ENCODE measurements at places on chromosomes 2 and 18.

DNA sequence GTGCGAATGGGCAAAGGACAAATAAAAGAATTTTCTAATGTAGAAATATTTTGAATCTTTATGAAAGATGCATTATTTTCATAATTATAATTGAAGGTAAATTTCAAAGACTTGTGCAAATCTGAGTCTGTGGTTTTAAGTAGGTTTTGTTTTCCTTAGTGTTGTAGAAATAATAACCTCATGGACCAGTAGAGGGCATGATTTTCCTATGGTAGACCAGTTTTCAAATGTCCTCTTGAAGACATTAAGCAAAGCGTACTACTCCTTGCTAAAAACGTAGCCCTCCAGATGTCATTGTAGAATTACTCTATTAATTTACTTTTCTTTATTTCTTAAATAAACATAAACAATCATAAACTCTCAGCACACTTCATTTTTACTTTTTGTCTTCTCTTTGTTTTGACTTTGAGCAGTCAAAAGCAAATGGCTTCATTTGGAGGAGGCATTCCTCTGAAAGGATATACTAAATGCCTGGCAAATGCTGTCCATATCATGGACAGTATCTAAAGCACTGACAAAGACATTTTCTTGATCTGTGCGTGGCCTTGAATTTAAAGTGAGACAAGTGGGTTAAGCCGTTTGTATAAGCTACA lies 85.8 kb upstream of the FAM237A start:
- peak; percentile 50 for DNase-seq

DNA sequence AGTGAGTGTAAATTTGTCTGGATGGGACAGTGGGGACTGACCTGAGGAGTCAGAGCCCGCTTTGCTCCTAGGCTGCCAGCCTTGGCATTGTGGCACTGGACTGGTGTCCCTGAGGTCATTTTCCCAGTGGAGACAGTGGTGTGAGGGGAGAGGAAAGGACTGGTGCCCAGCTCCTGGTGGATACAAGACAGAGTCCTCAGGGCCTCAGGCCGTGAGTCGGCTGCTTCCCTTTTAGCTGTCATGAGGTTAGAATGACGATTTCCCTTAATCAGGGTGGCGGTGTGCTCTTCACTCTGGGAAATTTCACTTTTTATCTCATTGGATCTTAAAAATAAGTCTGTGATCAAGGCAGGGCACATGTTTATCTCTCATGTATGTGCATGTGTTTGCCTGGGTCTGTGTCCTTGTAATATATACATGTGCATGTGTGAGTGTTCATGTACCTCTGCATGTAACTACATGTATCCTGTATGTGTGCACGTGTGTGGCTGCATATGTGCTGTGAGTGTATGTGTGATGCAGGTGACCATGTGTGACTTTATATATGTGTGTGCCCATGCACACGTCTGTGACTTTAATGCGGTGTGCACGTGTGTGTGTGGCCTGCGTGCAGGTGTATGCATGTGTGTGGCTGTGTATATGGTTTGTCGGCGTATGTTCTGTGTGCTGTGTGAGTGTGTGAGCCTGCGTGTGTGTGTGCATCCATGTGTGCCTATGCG lies 55.7 kb downstream of the GLI2 start:
- DNase-seq: no peak

DNA sequence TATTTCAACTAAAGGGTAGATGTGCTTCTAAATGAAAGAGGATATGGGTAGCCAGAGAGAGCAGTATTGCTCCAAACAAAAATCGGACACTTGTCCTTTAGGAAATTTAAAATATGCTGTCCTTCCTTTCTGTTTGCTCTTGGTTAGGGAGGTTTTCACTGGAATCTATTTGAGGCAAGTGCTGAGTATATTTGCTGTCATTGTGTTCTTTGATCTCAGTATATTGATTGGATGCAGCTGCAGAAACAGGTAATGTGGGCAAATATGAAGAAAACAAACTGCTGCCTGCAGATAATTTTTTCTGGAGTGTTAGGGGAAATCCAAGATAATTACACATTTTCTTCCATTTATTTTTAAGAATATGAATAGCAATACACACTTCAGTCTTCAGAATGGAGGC lies 410.2 kb downstream of the NCKAP5 start:
- no peak for DNase-seq

DNA sequence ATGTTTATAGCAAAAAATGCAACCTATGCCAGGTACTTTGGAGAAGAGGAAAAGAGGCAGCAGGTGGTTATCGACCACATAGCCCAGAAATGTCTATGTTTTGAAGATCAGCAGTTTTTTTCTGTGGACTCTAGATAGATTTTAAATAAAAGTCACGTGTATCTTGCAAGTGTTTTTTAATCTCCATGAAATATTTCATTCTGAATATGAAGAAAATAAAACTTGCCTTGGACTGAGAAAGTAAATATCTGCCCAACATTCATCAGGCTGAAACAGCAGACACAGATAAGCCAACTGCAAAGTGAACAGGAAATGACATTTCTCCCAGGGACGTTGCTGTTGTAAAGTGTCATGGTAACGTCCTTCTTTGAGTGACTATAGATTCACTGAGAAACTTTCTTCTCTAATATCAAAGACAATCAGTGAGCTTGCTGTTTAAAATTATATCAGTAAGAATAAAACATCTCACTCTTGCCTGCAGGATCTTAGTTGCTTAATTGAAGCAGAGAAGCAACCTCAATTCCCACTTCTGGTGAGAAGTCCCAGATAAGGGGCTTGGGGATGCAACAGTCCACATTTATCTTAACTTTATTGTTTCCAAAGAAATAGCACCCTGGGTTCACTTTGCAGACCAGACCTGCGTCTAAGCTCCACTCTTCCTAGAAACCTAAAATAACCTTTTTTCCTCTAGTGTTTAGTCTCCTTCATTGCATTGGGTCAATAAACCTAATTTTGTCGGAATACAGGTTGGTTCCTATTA lies 6.3 kb downstream of the MYOM1 start:
- DNase-seq: peak; percentile 86

- DNase-seq: no peak
Measured at GRCh38 chr2:121898483-121898882, 143.0 kb downstream of the TSN start.

GRCh38 chr18:79737426-79737825 lies 57.8 kb downstream of the CTDP1 start:
- DNase-seq: no peak

GRCh38 chr2:104431701-104432121 lies 422.2 kb upstream of the POU3F3 start:
- DNase-seq: no peak

- DNase-seq: no peak
Measured at GRCh38 chr2:151757861-151758260, 23.6 kb upstream of the NEB start.

GRCh38 chr2:199770716-199771115 lies 80.3 kb downstream of the FTCDNL1 start:
- no peak for DNase-seq

DNA sequence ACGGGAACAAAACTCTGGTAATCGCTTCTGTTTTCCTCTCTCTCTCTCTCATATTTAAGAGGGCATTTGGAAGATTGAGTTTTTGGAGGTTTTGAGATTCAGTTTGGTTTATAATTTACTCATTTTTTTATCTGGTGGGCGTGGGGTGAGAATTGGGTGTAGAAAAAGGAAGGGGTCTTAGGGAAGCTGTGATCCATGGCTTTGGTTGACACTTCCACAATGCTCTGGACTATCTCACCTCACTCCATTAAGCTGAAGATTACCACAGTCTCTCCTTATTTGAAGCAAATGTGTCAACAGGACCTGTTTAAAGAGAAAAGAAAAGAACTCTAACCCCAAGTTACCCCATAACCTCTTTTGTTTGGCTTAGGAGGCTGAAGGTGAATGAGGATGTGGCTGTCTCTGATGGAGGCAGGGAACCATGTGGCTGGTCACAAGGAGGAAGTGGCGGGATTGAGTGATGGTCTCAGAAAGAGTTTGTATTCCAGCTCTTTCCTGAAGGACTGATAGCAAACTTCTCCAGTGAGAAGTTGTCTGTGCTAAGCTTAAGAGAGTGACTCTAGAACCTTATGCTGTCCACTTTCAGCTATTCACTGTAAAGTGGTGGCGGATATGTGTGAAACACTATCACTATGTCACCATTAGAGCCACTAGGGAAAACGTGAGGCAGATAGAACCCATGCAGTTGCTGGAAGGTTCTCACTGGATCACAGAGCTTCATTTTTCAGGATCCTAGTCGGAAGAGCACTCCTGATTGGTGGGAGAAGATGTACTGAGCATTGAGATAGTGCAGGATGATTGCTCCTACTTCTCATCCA lies 934 bp downstream of the ZNF804A start:
- peak; percentile 73 for DNase-seq

- no peak for DNase-seq
Measured at GRCh38 chr18:69239849-69240674, 160.6 kb upstream of the DOK6 start.

- no peak for DNase-seq
Measured at GRCh38 chr2:6111781-6112261, 419.6 kb downstream of the SOX11 start.

GRCh38 chr2:160928854-160929301 lies 231.3 kb upstream of the TANK start:
- DNase-seq: no peak

GRCh38 chr2:70133127-70133452 lies 45.8 kb downstream of the PCBP1 start:
- no peak for DNase-seq

- DNase-seq: no peak
Measured at GRCh38 chr2:120840795-120841487, 105.3 kb downstream of the GLI2 start.

DNA sequence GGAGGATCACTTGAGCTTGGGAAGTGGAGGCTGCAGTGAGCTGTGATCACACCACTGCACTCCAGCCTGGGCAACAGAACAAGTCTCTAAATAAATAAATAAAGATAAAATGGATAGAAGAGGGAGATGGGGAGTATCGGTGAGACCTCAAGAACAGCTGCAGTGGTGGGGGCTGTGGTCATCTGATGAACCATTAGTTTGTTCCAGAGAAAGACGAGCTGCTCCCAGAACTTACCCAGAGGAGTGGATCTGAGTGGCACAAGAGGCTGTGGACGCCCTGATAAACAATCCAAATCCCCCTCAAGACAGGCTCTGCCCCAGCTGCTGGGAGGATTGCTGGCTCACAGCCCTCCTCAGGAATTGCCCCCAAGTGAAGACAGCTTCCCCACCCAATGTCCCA lies 26.7 kb downstream of the TMEM127 start:
- no peak for DNase-seq

- DNase-seq: no peak
Measured at GRCh38 chr2:239806276-239806675, 218.9 kb downstream of the NDUFA10 start.

- no peak for DNase-seq
Measured at GRCh38 chr18:44689736-44690135, 9.0 kb downstream of the SETBP1 start.

- DNase-seq: no peak
Measured at GRCh38 chr18:37922162-37922561, 356.6 kb upstream of the CELF4 start.

- DNase-seq: no peak
Measured at GRCh38 chr18:24064391-24065100, 50.0 kb downstream of the TTC39C start.

DNA sequence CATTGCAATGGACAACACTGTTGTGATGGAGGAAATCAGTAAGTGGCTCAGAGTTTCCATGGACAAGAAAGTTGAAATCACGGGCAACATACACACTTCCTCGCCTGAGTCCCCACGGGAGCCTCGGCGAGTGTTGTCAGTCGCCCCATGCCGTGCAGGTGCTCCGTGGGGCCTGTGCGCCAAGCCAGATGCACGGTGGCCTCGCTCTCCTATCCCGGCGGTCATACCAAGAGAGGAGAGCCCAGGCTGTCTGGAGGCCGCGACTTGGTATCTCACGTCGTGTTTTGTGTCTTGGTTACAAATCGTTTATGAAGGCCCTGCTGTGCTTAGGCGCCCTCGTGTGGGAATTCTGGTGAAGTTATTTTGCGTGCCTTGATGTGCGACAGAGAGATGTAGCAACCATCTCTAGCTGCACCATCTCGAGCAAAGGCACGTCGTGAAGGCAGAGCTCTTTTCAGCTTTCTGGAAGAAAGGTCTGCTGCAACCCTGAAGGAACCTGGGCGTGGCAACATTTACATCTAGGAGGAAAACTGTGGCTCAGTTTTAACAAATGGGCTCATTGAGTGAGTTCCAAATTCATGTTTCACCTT lies 21.8 kb downstream of the ATG4B start:
- DNase-seq: peak; percentile 77

GRCh38 chr2:187546762-187547333 lies 7.4 kb downstream of the TFPI start:
- DNase-seq: peak; percentile 38
